ENCODE measurements at places on chromosomes 7 and 10.

DNA sequence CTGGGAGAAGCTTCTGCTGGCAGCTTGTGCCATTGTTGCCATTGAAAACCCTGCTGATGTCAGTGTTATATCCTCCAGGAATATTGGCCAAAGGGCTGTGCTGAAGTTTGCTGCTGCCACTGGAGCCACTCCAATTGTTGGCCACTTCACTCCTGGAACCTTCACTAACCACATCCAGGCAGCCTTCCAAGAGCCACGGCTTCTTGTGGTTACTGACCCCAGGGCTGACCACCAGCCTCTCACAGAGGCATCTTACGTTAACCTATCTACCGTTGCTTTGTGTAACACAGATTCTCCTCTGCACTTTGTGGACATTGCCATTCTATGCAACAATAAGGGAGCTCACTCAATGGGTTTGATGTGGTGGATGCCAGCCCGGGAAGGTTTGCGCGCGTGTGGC lies 220.7 kb downstream of the ADK start:
- no peak for DNase-seq

GRCh38 chr10:51000976-51001375 lies 73.3 kb upstream of the PRKG1 start:
- DNase-seq, result no peak

DNA sequence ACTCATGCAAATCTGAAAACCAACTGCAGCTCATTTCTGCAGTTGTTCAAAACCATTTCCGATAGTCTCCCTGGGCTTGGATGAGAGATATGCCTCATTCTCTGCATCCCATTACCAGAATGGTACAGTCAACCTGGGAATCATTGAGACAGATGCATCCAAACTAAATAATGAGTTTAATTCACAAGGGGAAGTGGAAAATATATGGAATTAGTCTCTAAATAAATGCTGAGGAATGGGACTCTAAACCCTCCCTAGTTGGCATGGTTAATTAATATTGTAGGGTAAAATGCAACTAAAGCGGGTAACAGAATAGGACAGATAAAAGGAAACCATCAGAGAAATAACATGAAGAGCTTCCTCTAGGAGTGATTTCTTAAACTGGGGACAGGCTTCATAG lies 118.9 kb downstream of the AMPH start:
- DNase-seq, result no peak

DNA sequence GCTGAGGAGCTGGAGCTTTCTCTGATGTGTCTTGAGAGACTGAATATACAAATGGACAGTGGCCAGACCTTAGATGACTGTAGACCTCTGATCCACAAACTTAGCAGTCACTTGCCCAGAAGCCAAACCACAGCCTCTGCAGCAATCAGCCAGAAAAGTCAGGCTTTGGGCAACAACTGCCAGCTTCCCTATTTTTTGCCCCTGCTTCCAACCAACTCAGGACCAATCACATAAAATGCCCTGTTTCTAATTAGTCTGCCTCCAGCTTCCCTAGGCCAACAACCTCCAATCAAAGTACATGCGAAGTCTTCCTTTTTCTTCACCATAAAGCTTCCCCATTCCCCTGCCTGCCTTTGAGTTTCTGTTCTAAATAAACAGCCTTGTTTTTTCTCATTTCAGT lies 37.8 kb upstream of the CACUL1 start:
- DNase-seq, result no peak

GRCh38 chr7:52758356-52758755 lies 277.1 kb upstream of the POM121L12 start:
- peak; percentile 11 for DNase-seq

- DNase-seq, result peak; percentile 79
These were observed 851.0 kb upstream of the PHF14 start for GRCh38 chr7:10122551-10123100.

DNA sequence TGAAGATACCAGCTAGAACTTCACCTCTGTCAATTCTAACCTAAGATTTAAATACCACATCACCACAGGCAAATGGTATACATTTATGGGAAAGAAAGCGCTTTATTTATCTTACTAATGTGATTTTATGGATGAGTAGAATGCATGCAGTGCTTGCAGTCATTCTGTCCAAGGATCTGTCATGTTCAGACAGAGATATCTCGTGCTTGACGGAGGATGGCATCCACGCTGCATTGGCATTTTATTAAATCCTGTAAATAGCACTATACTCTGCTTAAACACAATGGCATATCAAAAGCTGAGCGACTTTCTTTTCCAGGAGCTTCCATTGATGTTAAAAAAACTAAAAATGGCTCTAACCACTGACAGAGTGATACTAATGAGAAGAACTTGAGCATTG lies 133.7 kb upstream of the CAV2 start:
- no peak for DNase-seq

GRCh38 chr10:70587045-70587658 lies 15.4 kb downstream of the PRF1 start:
- DNase-seq, result peak; percentile 46

- DNase-seq, result no peak
These were observed 244.7 kb downstream of the KIF20B start for GRCh38 chr10:89946106-89946505.

- no peak for DNase-seq
These were observed 103.3 kb downstream of the CLEC2L start for GRCh38 chr7:139626817-139627216.

DNA sequence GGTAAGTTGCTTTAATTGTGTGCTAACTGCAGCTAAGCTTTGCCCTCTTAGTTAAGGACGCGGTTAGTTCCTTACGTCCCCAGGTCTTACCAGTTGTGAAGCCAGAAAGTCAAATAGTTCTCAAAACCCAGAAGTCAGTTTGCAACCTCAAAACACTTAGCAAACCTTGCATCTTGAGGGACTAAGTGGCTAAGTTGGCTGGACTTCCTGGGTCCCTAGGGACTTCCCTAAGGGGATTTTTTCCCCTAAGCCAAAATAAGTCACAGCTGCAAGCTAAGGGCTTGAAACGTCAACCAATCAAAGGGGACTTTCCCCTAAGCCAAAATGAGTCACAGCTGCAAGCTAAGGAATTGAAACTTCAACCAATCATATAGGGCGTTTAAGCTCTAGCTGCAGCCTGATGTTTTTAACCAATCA lies 36.2 kb upstream of the HECW1 start:
- DNase-seq, result no peak

- DNase-seq, result no peak
These were observed 109.2 kb downstream of the SORCS3 start for GRCh38 chr10:104750291-104750690.

DNA sequence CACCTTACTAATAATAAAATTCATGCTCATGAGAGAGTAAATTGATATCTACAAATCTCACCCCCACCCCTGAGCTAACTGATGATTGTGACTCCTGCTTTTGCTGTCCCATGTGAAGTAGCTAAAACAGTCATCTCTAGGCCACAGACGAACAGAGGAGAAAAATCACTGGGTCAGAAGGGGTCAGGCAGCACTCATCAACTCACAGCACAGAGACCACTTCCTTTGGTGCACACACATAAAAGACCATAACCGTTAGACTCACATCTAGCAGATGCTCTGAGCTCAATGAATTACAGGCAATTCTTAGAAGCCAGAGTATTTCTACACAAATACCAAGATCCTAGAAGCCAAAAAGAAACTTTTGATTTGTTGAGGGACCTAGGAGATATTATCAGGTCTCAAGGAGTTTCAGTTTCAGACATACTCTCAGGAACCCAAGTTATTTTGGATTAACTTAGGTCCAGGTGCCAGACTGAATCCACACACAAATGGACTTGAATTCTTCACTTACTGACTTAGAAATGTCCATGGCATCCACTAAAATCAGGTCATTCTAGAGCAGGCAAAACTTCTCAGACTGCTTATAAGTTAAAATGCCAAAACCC lies 65.0 kb upstream of the TES start:
- no peak for DNase-seq

DNA sequence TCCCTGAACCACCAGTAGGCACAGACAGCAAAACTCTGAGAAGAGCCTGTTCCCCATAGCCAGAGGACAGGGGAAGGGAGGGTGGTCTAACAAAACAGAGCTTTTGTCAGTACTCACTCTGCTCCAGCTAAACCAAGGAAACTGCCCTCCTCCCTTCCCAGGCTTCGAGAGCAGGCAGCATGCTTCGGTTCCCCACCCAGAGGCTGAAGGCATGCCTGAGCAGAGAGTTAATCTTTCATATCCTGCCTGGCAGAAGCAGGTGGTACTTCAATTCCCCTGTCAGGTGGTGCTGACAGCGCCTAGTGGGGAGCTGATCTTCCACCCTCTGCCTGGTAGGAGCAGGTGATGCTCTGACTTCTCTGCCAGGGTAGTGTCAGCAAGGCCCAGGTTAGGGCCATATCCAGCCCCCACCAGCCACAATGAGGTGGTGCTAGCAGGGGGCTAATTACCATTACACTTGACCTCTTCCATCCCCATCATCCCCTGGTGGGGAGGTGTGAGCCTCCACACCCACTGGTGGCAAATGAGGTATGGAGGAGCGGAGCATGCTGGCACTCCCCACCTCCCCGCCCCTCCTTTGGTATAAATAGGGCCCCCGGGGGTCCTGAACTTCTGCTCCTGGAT lies 35.1 kb downstream of the SDK1 start:
- peak; percentile 46 for DNase-seq

- no peak for DNase-seq
These were observed 14.0 kb downstream of the IMPDH1 start for GRCh38 chr7:128395748-128396147.

DNA sequence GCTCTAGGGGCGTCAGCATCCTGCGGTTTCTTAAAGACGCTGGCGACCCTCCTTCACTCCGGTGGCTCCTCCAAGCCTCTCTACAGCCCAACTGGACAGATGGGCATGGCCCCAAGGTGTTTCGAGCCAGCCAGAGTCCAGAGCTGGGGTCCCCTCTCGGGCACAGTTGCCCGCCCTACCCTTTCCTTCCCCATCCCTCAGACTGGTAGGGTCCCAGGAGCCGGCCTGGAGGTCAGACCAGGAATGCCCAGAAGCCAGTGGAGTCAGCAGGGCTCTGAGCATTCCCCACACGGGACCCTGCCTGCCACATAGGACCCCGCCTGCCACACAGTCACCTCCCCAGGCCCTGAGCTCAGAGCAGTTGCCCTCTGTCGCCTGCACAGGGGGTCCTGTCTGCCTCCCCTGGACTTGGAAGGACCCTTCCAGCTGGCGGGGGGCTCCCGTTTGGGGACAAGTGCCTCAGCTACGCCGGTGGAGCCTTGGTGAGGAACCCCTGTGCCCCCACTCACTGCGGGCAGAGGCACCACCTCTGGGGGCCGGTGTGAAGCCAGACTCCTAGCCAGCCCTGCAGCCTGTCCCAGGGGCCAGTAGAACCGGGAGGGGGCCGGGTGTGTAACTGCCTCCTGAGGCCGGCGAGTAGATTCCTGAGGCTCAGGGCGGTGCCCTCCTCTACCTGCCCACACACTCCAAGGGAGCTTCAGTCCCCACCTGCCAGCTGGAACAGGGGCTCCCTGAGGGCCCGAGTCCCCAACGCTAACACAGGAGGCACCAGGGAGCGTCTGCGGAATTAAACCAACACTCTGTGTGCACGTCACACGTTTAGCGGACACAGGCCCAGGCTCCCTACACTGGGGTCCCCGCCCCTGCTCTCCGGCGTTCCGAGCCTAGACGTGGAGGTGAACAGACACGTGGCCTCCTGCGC lies 19.4 kb upstream of the PDGFA start:
- peak; percentile 49 for DNase-seq

GRCh38 chr10:24669285-24669852 lies 54.3 kb downstream of the ARHGAP21 start:
- DNase-seq, result no peak

GRCh38 chr10:84991301-84991700 lies 662.9 kb downstream of the CCSER2 start:
- DNase-seq, result no peak

DNA sequence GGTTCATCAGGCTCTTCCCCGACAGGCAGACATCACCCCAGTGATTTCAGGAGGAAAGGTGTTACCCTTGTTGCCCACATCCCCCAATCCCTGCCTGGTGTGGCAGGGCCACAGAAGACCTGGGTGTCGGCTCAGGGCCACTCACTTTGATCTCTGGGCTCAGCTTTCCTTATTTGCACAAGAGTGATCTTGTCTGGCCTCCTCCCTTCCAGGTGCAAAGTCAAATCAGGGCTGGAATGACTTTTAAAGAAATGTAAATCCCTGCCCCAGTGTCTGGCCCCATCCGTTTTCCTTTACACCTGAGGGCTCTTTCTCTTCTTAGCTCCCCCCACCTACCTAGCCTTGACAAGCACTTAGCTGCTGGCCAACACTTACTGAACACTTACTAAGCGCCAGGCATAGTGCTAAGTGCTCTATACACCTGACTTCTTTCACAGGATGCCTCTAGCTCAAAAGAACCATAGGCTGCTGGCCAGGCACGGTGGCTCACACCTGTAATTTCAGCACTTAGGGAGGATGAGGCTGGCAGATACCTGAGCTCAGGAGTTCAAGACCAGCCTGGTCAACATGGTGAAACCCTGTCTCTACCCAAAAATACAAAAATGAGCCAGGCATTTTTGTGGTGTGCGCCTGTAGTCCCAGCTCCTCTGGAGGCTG lies 979 bp upstream of the NODAL start:
- DNase-seq, result no peak

- no peak for DNase-seq
These were observed 7.0 kb upstream of the MYL7 start for GRCh38 chr7:44148166-44148565.

DNA sequence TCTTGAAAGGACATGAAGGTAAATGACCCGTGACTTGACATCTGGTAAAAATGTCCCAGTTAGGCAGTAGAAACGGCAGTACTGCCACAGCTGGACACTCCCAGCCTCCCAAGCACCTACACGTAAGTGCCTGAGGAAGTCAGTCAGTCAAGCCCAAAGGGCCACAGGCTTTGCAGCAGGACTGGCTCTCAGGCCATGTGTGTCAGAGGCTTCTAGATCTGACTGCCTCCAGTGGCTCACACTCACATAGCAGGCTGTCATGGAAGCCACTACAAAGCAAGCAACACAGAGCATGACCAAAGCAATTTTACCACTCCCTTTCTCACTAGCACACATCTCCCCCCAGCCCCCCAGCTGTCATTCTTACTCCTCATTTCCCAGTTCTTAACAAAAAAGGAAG lies 17.8 kb upstream of the CCNJ start:
- DNase-seq, result no peak

GRCh38 chr7:20514364-20514763 lies 101.1 kb upstream of the ABCB5 start:
- peak; percentile 91 for DNase-seq

GRCh38 chr10:47349941-47350371 lies 1.8 kb downstream of the RBP3 start:
- DNase-seq, result no peak

DNA sequence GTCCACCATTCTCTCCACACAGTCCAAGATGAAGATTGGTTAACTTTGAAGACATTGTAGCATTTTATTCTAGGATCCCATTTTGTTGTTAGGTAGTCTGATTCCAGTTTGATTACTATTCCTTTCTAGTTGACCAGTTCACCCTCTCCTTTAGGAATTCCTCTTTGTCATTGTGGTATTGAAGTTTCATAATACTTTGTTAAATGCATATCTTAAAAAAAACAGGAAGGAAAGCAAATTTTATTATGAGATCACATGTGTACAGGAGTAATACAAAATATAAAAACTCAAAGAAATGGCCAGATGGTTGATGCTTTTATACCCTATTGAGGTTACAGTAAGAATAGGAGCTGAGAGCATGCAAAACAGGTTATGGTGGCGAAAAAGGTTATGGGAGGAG lies 15.5 kb upstream of the SEMA3C start:
- DNase-seq, result no peak
